ENCODE measurements at places on chromosomes 2 and 18.
A peak's percentile ranks its signal among the peaks of the same experiment; 100 is the strongest.

DNA sequence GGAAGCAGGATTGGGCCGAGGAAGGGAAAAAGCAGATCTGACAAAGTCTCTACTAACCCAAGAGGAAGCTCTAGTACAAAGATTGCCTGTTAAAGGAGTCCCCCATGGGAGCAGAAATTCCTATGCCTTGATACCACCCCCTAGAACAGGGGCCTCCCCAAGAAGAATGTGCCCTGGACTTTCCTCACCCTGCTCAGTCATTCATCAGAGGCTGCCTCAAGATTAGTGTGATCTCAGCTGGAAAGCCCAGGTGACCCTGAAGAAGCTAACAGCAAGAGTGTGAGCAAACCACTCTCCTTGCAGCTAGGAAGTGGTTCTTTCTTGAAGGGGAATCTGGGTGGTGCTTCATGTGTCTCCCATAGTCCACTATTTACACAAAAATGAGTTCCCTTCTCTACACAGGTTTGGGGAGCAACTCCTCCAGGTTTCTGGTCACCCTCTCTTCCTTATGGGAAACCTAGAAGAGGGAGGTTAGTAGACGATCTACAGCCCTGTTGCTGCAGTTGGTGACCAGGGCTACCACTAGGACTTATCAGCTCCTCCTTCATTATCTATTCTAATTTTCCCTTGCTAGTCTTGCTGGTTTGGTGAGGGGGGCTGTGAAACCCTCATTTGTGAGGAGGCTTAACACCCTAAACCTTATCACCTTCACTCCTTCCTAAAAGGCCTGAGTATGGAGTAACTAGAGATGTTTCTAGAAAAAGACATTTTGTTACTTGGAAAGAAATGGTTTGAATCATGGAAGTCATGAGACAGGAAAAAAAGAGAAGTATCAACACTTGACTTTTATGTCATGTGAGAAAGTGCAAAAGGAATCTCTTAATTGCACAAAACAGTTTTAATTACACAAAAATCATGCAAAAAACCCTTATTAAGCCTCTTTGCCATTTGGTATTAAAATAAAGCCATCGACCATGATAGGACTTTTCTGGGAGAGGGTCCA lies 2.9 kb upstream of the WDR7 start:
- no peak for DNase-seq

DNA sequence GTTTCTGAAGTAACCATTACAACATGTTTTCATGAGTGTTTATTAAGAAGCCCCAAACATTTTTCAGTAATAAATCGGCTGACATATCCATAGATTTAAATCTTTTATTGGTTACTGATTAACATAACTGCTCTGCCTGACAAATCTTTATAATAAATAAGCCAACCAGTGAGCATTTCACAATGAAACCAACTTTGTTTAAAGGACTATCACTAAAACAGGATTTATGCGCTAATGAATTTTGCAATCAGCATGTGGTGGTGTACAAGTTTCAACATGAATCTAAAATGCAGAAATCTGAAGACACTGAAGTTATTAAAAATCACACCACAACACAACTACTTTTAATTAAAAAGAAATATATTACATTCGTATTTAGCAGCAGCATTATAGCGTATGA lies 166.7 kb downstream of the MEIS1 start:
- no peak for DNase-seq

- peak; percentile 48 for DNase-seq
Observed at GRCh38 chr18:59988098-59988706, 88.4 kb downstream of the PMAIP1 start.

GRCh38 chr2:167181688-167182087 lies 293.4 kb downstream of the XIRP2 start:
- DNase-seq, result no peak

- no peak for DNase-seq
Observed at GRCh38 chr2:130252880-130253645, 54.8 kb upstream of the TUBA3E start.

- peak; percentile 36 for DNase-seq
Observed at GRCh38 chr18:74040459-74041332, 106.9 kb downstream of the FBXO15 start.

DNA sequence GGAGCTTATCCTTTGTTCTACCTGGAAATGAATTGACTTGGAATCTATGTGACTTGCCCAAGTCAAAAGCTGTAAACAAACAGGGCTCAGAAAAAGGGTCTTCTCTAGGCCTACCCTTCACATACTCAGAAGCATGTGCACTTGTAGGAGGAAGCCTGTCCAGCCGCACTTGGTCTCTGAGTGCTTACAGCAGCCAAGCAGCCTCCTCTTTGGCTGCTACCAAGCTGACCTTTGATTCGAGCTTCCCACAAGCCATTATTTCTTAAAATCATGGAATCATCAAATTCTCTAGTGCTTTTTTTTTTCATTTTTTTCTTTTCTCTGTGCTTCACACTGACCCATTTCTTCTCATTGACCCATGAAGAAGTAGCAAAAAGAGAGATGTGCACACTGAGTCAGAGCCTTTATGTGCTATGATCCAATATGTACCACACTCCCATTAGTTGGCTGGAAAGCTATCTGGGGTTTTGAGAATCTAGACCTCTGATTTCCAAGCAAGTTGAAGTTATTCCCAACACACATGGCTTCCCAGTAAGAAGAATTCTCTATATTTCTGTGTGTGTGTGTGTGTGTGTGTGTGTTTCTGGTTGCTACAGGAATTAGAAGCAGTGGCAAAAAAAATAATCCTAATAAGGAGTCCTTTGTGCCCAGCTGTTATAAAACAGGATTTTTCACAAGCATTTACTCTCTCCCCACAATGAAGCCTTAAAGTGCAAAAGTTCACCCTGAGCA lies 550.3 kb upstream of the TNP1 start:
- no peak for DNase-seq

GRCh38 chr2:194260185-194260584 lies 1396.8 kb upstream of the SLC39A10 start:
- no peak for DNase-seq

All from neural crest cell (in vitro differentiated cells).